Activated naive CD4-positive, alpha-beta T cell (primary cell): ENCODE measurements at places on chromosomes 5 and 9.

DNA sequence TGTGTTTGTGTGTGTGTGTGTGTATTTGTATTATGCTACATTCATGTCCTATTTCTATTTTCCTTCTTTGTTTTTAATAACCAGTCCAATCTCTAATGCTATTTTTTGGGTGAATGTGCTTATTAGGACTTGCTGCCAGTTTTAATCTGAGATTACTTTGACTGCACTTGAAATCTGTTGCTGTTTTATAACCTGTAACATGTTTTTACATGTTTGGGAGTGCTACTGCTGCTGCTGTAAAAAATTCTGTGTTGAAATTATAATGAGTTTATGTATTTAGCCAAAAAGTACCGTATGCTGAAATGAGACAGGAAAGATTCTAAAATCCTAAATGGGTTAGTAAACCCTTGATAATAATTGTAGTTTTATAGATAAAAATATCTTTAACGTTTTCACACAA, 104.7 kb upstream of the SSBP2 start:
- no peak for DNase-seq

GRCh38 chr5:82754759-82755158, 322.4 kb downstream of the TMEM167A start:
- DNase-seq = no peak

DNA sequence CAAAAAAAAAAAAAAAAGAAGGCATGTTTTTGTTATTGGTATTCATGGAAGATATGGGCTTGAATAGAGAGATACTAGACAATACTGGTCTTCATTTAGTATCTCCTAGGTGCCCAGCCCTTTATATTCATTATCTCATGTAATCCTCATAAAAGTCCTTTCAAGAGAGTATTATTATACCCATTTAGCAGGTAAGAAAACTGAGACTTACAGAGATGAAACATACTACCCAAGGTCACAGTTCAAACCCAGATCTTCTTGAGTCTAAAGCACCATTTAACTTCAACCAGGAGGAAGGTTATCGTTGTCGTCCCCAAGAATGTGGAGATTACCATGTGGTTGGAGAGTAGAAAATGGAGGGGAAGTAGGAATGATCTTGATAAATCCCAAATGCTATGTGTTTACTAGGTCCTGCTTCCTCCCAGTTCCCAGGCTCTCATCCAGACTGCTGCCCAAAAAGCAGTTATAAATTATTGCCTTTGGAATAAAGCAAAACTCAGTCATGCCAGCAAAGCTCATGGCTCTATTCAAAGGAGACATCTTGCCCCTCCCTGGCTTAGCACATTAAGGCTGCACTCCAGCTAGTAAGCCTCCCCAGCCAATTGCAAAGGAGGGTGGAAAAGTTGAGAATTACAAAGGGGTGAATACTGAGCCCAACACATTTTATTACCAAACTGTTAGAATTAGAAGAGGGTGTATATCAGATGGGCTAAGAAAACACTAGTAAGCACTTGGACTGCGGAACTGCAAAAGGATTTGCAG, 163.9 kb downstream of the PIK3R1 start:
- DNase-seq = no peak

GRCh38 chr5:76439201-76439600, 36.1 kb downstream of the IQGAP2 start:
- no peak for DNase-seq

- DNase-seq = no peak
These were observed 41.9 kb downstream of the HSDL2 start for GRCh38 chr9:112421771-112422222.
